ENCODE measurements at places on chromosomes 13 and 19.

- no peak for DNase-seq
These were observed 293.6 kb downstream of the TDRD3 start for GRCh38 chr13:60690604-60691003.

- no peak for DNase-seq
These were observed 195.5 kb downstream of the SLITRK6 start for GRCh38 chr13:85603735-85604134.

DNA sequence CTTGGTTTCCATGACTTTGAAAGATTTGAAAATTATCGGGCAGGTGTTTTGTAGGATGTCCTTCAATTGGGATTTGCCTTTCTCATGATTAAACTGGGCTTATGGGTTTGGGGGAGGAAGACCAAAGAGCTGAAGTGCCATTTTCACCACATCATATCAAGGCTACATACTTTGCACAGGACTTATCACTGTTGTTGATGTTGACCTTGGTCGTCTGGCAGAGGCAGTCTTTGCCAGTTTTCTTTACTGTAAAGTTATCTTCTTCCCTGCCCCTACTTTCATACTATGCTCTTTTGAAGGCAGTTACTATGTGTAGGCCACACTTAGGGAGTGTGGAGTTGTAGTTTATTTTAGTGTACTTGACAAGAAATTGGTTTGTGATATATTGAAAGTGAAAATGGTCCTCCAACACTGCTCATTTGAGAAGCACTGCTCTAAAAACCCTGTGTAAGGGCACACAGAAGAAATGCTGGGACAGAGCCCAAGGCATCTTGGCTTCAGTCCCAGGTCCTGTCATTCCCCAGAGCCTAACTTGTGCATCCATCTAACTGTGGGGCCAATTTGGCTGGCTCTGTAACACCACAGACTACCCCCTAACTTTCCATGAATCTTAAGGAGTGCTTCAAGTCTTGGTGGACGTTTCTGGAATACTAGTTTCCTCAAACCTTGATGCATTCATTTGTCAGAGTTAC, 384.9 kb downstream of the KCNRG start:
- DNase-seq, result no peak

DNA sequence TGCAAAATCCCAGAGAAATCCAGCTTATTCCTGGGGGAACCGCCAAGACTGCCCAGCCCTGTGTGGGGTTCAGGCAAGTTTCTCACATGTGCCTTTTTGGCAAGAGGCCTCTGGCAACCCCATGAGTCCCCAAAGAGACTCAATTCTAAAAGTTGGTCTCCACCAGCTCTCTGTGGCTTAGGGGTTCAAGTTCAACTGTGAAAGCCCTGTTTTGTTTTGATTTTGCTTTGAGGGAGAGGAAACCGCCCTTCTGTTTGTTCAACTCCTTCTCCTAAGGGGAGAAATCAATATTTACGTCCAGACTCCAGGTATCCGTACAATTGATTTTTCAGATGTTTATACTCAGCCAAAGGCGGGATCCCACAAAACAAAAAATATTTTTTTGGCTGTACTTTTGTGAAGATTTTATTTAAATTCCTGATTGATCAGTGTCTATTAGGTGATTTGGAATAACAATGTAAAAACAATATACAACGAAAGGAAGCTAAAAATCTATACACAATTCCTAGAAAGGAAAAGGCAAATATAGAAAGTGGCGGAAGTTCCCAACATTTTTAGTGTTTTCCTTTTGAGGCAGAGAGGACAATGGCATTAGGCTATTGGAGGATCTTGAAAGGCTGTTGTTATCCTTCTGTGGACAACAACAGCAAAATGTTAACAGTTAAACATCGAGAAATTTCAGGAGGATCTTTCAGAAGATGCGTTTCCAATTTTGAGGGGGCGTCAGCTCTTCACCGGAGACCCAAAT, 583 bp upstream of the LDLR start:
- no peak for DNase-seq

GRCh38 chr13:93646245-93646644, 419.6 kb downstream of the GPC6 start:
- no peak for DNase-seq

- no peak for DNase-seq
These were observed 213.3 kb downstream of the MZT1 start for GRCh38 chr13:72514146-72514545.

DNA sequence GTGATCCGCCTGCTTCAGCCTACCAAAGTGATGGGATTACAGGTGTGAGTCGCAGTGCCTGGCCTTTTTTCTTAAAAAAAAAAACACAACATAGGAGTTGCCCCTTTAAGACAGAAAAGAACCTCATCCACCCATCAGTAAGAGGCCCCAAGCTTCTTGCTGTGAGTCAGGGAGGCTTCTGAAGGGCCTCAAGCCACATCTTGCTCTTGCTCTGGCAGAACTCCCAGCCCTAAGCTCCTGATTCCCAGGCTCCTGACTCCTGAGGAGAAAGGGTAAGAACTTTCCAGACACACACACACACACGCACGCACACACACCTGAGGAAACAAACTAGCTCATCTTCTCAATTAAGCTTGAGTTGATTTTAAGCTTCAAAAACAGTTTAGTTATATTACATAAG, 6.9 kb downstream of the ETFB start:
- no peak for DNase-seq

DNA sequence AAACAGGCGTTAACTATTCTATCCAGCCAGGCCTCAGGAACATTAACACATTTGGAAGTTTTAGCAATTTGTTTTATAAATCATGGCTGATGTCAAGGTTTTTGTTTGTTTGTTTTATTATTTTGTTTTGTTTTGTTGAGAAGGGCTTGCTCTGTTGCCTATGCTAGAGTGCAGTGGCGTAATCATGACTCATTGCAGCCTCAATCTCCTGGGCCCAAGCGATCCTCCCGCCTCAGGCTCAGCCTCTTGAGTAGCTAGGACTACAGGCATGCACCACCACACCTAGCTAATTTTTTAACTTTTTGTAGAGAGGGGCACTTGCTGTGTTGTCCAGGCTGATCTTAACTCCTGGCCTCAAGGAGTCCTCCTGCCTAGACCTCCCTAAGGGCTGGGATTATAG, 28.3 kb downstream of the NUP58 start:
- DNase-seq, result no peak

- DNase-seq, result no peak
These were observed 146.9 kb upstream of the SOX21 start for GRCh38 chr13:94859278-94859691.

DNA sequence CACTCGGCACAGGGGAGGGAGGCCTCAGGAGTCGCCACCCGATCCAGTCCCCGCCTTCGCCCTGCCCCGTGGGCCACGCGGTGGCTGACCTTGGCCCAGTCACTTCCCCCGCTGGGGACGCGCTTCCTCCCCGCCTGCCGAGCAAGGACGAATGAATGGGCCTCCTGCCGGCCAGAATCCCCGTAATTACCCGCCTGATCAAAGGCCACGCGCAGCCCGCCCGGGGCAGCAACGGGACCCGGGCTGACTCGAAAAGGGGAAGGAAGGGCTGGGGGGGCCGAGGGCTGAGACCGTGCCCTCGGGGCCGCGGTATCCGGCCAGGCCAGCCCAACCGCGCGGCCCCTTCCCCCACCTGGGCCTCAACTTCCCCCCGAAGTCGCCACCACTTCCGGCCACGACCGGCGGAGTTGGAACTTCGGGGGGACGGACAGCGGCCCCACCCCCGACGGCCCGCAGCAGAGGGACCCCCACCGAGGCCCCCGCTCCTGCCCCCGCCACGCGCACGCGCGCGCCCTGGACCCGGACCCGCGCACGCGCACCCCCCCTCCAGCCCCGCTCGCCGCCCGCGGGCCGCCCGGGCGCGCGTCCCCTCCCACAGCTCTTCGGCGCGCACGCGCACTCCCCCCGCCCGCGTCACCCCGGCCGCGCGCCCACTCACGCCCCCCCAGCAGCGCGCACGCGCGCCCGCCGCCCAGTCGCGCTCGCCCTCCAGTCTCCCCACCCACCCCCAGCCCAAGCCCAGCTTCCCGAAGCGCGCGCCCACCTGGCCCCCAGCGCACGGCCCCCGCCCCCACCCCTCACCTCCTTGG, 520 bp downstream of the ZNF787 start:
- peak; percentile 78 for DNase-seq

DNA sequence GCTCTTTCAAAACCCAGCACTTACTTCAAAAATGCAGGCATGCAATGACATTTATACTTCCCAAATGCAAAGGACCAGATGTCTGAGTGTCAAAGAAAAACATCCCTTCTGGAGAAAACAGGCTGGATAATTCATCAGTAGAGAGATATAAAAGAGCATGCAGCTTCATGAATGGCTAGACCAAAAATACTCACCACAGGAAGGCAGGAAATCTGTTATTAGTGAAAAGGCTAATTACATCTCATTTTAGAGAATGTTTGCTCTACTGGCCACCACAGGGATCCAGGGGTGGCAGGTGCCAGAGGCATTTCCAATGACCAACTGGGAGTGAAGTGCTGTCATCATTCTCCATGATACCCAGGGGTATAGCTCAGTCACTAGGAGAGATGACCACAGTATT, 106.5 kb downstream of the LHFPL6 start:
- DNase-seq, result no peak

DNA sequence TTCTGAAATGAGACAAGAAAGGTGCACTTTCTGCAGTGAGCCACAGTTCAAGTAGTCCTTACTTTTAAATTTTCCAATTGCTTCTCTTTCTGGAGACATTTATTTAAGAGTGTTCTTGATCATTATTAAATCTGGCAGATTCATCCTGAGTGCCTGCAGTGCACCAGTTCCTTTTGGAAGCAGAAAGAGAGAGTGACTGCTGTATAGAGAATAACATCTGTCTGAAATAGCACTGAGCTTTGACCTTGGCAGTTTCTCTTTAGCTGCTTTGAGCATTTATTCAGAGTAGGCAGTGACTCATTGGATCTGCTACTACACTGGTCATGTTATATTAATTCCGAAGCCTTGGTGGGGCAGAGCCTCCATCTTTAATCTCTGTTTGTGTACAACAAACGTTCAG, 1373.7 kb downstream of the PCDH9 start:
- no peak for DNase-seq
